Right cardiac atrium (tissue), 5 donors: ENCODE measurements at places on chromosomes 16 and 17. TPM values are rescaled to one million over a fixed set of nuclear protein-coding genes. Genes with fewer than 3 reads are reported as not detected.

The DHRS13 gene
- 2.1 TPM for total RNA-seq

The ZP2 gene
- not detected for total RNA-seq

The FSCN2 gene
- 0.47 TPM for total RNA-seq

The KRT39 gene
- total RNA-seq = not detected

The CCL4L2 gene
- not detected for total RNA-seq

The MYL4 gene
- 5,591 TPM for total RNA-seq

GRCh38 chr17:15896277-15896676, 48.7 kb upstream of the ADORA2B start:
- no peak for DNase-seq

DNA sequence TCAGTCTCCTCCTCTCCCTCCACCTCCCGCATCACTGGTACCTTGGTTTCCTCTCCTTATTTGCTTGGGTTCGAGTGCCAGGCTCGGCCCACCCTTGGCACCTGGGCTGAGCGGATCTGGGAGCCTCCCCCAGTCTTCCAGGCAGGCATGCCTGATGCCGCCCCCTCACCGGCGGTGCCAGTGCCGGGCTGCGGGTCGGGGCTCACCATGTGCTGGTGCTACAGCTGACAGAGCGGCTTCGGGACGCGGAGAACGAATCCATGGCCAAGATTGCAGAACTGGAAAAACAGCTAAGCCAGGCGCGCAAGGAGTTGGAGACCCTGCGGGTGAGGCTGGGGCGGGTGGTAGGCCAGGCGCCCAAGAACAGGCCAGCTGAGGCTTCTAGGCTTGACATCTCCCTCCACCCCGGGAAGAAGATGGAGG, 19.2 kb downstream of the FMNL1 start:
- DNase-seq = no peak

GRCh38 chr17:8426094-8426720, 9.5 kb upstream of the NDEL1 start:
- DNase-seq = no peak

DNA sequence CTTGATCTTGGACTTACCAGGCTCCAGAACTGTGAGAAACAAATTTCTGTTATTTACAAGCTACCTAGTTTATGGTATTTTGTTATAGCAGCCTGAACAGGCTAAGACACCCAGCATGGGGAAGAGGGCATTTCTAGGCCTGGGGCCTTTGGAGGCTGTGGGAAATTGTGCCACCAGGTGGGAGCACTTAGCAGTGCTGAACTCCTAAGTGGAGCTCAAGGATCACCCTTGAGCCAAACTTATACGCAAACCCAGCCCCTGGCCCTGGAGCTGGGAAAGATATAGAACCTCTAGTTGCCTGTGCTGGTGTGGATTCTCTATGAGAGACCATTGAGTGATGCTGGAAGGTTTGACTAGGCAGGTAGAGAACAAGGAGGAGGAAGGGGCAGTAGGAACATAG, 36.1 kb downstream of the MIS12 start:
- DNase-seq = no peak

DNA sequence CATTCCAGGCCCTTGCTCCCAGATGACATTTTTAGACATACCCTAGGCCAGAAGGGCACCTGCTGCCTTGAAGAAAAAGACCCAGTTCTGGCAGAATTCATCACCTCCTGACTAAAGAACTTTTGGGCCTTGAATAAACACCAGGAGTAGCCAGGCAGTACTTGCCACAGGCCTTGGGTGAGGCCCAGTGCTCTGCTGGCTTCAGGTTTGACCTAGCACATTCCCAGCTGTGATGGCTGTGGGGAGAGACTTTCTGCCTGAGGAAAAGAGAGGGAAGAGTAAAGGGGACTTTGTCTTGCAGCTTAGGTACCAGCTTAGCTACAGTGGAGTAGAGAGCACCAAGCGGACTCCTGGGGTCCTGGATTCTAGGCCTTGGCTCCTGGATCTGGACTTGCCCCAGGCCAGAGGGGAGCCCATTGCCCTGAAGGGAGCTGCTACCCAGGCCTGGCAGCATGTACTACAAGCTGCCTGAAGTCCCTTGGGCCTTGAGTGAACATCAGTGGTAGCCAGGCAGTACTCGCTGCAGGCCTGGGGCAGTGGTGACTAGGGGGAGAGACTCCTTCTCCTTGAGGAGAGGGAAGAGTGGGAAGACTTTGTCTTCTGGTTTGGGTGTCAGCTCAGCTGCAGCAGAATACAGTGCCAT, 44.3 kb downstream of the ABCA8 start:
- peak; percentile 57 for DNase-seq

DNA sequence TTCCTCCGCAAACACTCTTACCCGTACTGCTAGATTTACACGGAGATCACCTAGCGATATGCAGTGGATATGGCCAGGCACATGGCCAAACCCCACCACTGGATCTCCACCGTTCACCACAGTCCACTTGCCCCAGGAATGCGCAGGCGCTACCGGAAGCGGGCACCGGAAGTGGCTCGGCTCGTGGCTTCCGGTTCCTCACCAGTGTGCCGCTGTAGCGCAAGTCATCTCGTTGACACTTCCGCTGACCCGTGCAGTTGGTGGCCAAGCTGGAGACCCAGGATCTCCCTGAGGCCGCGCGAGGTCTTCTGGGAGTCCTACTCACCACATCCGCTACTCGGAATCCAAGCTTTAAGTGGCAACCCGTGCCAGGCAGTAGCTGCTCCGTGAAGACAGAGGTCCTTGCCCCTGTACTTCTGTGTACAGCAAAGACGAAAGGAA, 11.5 kb downstream of the ZNF597 start:
- DNase-seq = peak; percentile 86

- DNase-seq = no peak
Measured at GRCh38 chr16:21197112-21197511, 14.3 kb downstream of the ZP2 start.

- peak; percentile 60 for DNase-seq
Measured at GRCh38 chr17:43171586-43172487, 823 bp downstream of the NBR1 start.

- no peak for DNase-seq
Measured at GRCh38 chr16:2825049-2825742, 4.9 kb upstream of the ZG16B start.

DNA sequence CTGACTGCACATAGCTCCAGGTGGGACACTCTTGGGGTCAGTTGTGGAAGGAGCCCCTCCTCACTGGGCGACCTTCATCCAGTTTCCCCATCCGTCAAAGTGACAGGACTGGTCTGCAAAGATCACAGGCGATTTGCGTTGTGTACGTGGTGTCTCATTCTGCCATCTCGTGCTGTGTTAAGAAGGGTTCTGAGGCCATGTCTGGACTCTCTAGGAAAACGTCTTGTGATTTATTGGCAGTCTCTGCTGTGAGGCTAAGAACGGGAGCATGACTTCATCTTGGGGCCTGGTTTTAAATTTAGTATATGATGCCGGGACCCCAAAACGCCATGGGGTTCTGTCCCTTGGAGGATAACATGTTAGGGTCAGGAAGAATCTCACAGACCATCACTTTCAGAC, 65.2 kb upstream of the CIBAR2 start:
- DNase-seq = no peak

DNA sequence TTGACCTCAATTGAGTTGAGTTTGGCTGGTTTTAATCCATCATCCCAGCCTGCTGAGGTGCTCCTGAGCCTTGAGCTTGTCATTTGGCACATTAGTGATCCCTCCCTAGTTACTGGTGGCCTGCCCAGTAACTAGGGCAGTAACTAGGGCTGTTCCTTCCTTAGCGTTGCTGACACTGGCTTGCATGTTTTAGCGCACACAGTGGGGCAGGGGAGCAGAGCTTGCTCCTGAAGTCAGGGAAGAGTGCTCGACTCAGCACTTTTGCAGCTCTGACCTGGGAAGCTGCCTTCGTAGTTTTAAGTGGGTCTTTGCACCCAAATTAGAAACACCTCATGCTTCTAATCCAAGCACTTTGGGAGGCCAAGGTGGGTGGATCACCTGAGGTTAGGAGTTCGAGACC, 15.7 kb downstream of the CCDC42 start:
- DNase-seq = no peak

DNA sequence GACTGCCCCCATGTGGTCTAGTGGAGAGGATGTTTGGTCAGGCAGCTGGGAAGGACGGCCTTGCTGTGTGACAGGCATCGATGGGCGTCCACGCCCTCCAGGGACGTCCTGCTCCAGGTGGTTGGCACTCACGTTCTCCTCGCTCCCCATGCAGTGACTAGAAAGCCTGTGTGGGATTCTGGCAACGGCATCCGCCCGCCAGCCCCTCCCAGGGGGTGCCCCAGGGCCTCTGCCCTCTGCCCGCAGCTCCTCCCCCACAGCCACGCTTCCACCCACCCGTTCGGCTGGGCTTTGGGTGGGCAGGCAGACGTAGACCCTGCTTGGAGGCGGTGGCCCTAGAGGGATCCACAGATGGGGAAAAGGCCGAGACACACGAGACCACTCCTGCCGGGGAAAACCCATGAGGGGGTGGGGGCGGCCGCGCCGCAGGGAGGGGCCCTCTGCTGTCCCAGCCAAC, 4.7 kb upstream of the IL17C start:
- DNase-seq = no peak

- peak; percentile 17 for DNase-seq
Measured at GRCh38 chr17:30905742-30906100, 317 bp downstream of the TEFM start.

GRCh38 chr16:19718624-19718965, 524 bp downstream of the IQCK start:
- DNase-seq = no peak

GRCh38 chr17:81885454-81885853, 5.9 kb downstream of the ALYREF start:
- DNase-seq = no peak

- peak; percentile 27 for DNase-seq
Measured at GRCh38 chr17:37483311-37484039, 6.2 kb upstream of the DUSP14 start.

DNA sequence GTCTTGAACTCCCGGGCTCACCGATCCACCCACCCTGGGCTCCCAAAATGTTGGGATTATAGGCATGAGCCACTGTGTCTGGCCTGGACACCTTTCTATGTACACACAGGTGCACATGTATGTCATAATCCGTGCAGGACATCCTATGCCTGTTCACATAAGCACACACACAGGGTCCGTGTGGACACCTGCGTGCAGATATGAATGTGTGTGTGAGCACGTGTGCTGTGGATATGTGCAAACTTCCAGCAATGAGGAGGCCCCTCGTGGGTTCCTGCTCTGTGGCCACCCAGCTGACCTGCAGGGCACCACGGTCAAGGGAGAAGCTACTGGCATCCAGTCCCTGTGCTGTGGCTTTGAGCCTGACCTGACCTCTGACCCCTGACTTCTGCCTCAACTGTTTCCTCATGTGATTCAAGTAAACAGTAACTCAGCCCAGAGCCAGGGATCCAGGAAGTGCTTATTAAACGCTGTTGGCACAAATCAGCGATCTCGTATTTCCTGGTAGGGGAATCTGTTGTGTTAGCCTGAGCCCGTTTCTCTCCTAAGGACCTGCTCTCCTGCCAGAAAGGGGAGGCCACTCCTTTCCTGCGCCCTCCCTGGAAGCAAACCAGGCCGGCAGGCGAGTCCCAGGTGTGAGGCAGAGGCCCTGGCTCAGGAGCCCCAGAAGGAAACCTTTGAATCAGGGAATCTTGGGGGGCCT, 6.5 kb downstream of the CPNE7 start:
- no peak for DNase-seq

DNA sequence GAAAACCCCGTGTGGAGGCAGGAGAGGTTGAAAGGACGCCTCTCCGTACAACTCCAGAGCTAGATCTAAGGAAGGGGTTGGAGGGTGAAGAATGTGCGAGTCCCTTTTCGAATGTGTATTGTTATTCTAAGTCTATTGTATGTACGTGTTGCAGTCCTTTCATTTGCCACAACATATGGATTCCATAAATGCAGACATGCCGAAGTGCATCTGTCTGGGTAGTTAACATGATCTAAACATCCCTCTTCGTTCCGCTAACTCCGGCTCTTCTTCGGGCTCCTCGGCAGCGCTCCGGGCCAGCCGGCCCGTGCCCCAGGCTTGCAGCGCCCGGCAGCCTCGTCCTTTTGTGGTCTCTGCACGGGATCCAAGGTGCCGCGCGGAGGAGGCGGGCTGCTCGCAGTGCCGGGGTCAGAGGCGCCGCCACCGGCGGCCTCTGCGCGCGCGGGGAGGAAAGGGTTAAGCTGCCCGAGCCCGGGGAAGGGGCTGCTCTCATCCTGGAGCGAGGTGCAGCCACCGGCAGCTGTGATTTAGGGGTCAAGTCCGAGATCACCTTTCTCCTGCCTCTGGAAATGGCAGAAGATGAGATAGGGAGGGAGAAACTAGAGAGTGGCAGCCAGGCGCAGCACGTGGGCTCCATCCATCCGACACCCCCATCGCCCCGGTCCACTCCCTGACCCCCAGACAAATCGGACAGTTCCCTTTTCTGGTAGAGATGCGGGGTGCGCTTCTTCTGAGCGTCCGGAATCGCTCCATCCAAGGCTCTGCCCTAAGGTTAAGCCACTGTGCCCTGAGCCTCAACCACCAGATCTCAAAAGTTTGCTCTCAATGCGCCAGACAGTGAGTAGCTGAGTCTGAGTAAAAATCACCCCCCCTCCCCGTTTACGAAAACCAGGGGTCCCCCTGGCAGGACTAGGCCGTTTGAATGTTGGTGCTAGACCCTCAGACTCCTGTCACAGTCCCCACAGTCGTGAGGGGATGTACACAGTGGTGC, 15.1 kb upstream of the ZFHX3 start:
- DNase-seq = peak; percentile 57

GRCh38 chr17:81804559-81805399, 829 bp downstream of the GCGR start:
- DNase-seq = peak; percentile 49

GRCh38 chr17:77376795-77377709, 236.3 kb downstream of the SEC14L1 start:
- peak; percentile 81 for DNase-seq

DNA sequence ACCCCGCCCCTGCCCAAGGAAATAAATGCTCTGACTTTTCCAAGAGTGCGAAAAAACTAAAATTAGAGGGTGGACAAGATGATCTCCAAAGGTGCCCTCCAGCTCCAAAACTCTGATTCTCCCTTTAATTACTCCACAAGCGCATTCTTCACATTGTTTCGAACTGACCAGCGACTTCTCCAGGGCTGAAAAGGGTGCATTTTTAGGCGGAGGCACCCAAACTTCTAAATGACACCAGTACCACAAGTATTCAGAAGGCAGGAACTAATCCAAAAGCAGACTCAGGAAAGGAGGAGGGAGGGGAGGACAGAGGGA, 750 bp downstream of the ZFHX3 start:
- no peak for DNase-seq

- DNase-seq = peak; percentile 24
Measured at GRCh38 chr16:65510241-65510640, 388.4 kb upstream of the CDH11 start.
